ENCODE measurements at places on chromosomes 5 and 9. TPM values are rescaled to one million over a fixed set of nuclear protein-coding genes. Genes with fewer than 3 reads are reported as not detected.

- no peak for DNase-seq
These were observed 166.4 kb upstream of the PIK3R1 start for GRCh38 chr5:68049053-68049713.

DNA sequence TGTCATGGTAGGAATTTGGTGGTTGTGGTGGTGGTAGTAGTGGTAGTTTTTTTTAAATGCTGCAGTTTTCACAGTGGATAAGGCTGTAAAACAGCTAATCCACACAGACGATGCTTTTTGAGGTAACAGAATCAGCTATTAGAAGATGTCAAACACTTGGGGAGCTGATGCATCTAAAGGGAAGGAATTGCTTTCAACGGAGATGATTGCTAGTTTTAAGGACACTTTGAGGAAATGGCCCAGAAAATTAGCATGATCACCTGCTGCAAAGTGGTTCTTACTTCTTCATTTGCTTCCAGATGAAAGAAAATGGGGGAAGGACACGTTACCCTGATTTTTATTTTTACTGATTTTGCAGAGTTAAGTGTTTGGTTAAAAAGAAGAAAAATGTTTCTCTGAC lies 178.2 kb upstream of the ATP10B start:
- no peak for DNase-seq

DNA sequence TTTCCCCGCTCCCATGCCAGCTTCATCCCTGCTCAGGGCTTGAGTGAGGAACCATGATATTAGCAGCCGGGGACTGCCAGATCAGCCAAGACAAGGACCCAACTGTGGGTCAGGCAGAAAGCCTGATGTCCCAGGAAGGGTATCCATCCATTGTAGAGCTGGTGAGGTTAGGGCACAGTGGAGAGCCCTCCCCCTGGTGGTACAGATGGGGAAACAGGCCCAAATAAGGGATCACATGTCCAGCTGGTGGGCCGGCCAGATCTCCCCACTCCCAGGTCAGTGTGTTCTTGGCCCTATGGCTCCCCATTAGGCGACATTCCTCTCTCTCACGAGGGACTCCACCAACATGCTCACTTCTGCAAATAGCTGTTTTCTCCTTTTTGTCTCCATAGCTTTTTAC lies 9.0 kb downstream of the CDX1 start:
- DNase-seq, result no peak

DNA sequence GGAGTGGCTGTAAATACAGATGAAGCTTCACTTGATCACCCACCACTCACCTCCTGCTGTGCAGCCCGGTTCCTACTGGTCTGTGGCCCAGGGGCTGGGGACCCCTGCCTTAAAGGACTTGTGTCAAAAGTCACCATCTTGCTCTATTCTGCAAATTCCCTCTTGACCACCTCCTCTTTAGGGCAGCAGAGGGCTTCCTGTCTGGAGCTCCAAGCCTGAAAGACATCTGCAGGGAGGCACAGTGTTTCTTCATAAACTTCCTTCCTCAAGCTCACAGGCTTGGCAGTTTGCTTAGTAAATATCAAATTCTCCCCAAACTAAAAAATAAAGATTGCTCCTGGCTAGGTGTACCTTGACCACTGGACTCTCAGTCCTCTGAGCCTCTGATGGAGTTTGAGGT lies 104.4 kb downstream of the FRMD3 start:
- DNase-seq, result no peak

The CDH9 gene
- polyA plus RNA-seq, result 0.80 TPM

The IL33 gene
- not detected for polyA plus RNA-seq

The CERT1 gene
- polyA plus RNA-seq, result 20.7 TPM

Measured in hepatocyte (in vitro differentiated cells).